ENCODE measurements at places on chromosomes 12 and 14.
A peak's percentile ranks its signal among the peaks of the same experiment; 100 is the strongest.

DNA sequence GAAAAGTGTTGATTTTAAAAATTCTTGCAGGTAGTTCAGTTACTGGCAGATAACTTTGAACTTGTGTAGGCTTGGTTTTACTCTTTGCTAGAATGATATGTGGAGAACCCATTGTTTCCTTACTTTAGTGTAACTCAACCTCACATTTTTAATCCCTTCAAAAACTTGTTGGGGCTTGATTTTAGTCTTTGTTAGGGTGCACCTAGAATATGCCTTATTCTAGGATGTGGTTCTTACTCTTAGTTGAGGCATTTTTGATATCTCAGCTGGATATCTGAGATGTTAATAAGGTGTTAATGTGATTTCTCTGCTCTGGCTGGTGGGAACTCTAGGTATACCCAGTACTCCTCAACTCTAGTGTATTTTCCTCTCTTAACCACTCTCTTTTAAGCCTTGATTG lies 10.0 kb downstream of the MNAT1 start:
- no peak for DNase-seq

- no peak for DNase-seq
These were observed 25.8 kb upstream of the NUDT14 start for GRCh38 chr14:105206873-105207272.

- DNase-seq: no peak
These were observed 608 bp upstream of the PIANP start for GRCh38 chr12:6701078-6701768.

DNA sequence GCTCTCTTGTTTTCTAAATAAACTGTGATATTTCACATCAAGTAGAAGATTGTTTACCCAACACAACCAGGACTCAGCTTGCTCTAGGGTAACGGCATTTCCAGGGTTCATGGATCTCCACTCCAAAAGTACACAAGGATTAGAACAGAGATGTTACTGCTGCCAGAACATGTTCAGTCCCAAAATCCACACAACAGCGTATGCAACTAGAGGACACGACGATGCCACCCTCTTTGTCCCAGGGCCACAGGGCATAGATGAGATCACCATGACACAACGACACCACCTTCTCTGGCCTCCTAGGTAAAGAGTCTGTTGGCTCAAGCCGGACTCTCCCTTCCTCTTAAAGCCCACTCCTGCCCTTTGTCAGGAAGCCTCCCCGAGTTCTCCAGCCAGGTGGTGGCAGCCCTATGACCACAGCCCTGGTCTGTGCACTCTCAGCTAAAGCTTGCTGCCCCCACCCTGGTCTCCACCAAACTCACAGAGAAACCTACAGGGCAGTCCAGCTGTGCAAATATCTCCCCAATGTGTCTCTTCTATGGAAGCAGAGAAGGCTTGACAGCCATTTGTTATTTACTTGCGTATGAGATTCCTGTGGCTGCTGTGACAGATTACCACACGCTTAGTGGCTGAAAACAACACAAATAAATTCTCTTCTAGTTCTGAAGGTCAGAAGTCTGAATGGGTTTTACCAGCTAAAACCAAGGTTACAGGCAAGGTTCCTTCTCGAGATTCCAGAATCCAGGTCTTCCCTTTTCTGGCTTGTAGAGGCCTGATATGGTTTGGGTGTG lies 10.3 kb downstream of the CLMN start:
- DNase-seq: no peak

GRCh38 chr12:79046021-79046420 lies 181.4 kb downstream of the SYT1 start:
- no peak for DNase-seq

DNA sequence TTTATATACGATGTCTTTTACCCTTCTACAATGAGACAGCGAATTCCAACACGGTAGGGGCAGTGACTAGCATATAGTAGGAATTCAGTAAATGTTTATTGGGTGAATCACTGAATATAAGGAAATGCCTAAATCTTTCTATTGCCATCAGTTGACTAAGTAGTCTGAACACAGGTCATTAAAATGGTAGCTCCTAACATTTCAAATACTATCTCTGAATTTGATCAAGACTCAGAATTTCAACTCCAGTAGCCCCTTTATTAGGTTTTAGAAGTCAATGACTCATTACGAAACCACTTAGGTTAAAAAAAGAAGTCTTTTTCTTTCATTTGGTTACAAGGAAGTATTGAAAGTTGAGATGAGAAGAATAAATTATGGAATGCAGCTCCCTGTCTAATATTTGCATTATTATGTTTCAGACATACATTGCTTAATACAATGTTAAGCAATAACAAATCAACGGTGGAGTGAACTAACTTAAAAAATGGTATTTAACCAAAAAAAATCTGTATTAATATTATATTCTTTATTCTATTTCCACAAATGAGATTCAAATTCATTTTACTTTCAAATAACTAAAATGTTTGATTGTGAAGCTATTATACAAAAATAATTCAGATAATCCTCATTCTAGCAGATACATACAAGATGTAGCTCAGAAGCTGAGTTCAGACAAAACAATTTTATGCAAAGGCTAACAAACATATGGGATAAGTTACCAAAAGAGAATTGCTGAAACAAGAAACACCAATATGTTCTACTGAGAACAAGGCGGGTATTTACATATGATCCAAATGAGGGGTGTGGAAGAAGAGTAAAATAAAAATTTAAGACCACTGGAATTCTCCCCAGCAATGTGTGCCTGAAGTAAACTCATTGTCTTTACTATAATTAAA lies 302.7 kb downstream of the CEP128 start:
- no peak for DNase-seq

DNA sequence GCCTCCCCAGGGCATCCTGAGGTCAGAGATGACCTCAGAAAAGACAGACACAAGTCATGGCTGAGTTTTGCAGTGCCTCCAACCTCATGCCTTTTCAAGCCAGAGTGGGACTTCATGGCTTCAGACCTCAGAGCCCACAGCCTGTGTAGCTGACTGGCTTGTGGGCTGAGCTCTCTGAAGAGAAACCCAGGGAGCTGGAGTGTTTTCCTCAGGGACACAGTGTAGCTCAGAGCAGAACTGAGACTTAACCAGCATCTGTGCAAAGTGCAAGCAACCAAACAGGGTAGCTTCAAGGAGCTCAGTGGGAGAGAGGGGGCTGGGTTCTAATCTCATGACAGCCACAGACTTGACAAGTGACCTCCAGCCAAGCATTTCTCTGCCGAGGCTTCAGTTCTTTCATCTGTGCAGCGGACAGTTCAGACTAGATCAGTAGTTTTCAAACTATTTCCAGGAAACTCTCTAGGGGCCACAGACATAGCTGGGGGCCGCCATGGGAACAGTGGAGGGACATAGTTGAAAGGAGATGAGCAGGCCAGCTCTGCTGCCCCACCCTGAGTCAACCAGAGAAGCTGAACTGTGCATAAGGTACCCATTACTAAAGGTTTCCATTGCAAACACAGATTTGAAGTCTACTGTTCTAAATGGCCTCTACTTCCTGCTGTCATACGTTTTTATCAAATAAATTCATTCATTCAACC lies 80.0 kb downstream of the LGMN start:
- no peak for DNase-seq

DNA sequence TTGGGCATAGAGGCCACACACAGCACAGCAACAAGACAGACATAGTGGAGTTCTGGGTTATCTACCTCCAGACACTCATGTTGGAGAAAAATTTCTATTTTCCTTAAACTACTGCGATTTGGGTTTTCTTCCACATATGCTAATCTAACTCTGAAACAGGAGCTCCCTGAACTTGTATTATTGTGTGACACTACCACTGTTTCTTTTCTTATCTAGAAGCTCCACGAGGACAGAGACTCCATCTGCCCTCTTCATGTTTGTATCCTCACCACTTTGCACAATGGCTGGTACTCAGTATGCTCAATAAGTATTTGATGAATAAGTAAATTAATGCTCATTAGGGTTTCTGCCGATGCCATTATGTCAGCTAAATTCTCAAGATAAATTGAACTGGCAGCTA lies 218.6 kb downstream of the PAX9 start:
- no peak for DNase-seq

GRCh38 chr12:96907671-96908422 lies 790 bp downstream of the NEDD1 start:
- DNase-seq: peak; percentile 51

GRCh38 chr14:68230950-68231717 lies 411.6 kb downstream of the RAD51B start:
- DNase-seq: no peak

DNA sequence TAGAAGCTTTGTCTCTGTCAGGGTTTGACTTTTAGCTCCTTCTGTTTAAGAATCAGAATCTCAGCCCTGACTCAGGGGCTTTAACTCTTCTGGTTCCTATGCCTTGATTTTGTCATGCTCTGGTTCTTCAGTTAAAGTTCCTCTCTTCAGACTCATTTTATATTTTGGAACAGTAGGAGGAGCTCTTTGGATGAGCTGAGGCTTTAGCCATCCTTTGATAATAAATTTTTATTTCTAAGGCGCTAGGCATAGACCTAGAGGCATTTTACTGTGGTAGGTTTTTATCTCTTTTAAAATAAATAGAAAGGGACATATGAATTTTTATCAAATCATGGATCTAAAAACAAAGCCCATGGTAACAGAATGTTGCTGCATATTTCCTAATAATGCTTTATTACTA lies 51.7 kb downstream of the ATP23 start:
- DNase-seq: no peak

DNA sequence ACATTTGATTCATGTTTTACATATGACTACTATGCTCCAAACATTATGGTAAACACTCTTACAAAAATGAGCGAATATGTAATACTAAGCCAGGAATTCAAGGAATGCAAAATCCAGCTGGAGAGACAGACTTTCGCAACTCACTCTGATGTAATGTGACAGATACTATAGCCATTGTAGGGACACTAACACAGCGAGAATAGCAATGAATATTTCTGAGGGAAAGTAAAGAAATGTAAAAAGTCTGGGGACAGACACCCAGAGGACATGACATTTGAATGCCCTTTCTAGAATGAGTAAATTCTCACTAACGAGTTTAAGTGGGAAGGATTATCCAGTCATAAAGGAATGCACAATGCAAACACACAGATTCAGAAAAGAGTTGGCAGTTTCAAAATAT lies 121.9 kb downstream of the PIK3C2G start:
- no peak for DNase-seq

DNA sequence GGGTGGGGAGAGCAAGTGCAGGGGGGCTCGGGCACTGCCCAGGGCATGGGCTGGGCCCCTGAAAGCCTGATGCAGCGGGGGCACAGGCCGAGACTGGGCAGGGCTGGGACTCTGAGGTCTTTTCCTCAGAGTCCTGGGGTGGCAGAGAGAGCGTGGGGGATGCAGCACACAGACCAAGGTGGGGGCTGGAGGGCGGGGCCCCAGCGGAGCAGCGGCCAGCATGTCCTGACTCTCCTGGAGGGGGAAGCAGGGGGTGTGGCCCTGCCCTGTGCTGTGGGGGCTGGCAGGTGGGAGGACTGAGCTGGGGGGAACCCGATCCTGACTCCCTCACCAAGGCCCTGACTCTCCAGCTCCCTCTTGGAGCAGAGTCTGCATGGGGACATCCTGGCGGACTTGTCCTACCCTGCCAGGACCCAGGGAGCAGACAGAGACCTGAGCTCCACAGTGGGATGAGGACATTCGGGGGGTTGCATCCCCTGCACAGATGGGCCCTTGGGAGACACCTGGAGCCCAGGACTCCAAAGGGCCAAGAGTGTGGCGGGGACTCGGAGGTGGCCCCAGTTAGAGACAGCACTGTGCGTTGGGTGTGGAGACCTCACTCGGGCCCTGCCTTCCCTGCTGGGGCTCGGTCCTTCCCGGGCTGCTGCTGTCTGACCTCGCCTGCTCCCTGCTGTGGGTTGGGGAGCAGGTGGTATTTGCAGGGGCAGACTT lies 326.1 kb downstream of the TMEM121 start:
- peak; percentile 19 for DNase-seq
